T-cell (primary cell): ENCODE measurements at places on chromosomes 3 and 15.

GRCh38 chr3:194194051-194194756, 58.3 kb downstream of the HES1 start:
- H3K36me3 ChIP-seq, result no peaks in the 10 kb centered on the region
- no peak overlapping the region for H3K4me3 ChIP-seq
- peaks cover 10% of the 10 kb centered on the region for H3K27me3 ChIP-seq
- no peak for DNase-seq
- H3K4me1 ChIP-seq, result peaks cover 9% of the 10 kb centered on the region
- no peak overlapping the region for H3K27ac ChIP-seq

DNA sequence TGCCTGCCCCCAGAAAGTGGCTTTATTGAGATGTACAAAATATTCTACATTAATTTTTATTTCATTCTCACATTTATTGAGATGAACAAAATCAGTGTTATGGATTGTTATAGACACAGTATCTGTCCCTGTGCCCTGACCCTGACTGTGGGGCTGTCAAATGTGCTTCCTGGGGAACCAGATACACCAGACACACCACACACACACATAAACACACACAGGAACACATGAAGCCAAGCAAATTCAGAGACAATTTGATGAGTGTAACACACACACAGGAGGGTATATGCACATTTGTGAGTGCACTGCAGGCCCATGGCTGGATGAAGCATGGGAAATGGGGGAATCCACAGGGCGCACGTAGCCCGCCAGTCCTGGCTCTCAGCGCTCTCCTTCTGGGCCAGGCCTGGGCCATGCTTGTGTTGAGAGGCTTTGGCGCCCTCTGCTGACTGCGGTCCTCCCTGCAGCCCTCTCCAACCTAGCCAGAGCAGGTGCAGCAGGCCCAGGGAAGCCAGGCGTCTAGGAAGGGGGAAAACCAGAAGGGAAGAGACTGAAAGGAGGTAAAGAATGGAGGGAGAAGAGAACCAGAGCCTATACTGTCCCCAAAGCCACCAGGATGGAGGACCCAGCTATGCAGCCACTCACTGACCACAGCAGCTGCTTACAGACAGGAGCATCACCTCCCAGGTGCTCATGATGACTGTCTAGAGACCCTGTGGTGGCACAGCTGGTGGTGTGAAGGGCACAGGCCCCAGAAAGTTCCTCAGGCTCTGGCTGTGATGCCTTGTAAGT, 18.0 kb upstream of the LOXL1 start:
- peak; percentile 61 for DNase-seq
- H3K36me3 ChIP-seq, result peaks cover 5% of the 10 kb centered on the region
- no peaks in the 10 kb centered on the region for H3K27me3 ChIP-seq
- H3K27ac ChIP-seq, result no peak overlapping the region
- no peak overlapping the region for H3K4me3 ChIP-seq

- DNase-seq, result no peak
- H3K4me1 ChIP-seq, result no peaks in the 10 kb centered on the region
Measured at GRCh38 chr3:113649174-113649845, 47.1 kb downstream of the USF3 start.

GRCh38 chr3:102299125-102299877, 135.5 kb upstream of the ZPLD1 start:
- H3K27me3 ChIP-seq, result no peaks in the 10 kb centered on the region
- no peak for DNase-seq
- no peaks in the 10 kb centered on the region for H3K36me3 ChIP-seq
- H3K4me3 ChIP-seq, result no peak overlapping the region
- no peak overlapping the region for H3K27ac ChIP-seq

DNA sequence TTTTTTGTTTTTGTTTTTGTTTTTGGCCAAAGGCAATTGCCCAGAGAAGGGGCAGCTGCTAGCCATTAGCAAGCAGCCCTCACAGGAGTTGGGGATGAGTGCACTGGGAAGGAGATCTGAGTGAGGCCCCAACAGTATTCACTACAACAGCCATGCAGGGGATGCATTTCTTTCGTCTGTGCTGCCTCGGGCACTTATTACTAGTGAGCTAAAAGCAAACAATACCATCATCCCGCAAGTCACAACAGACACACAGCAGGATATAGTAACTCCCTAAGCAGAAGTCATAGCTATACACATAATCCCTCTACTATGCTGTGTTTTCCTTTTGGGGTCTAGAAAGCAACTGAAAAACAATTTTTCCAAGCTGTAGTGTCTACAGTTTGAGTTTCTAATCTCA, 27.2 kb downstream of the CRTAP start:
- H3K4me1 ChIP-seq, result no peaks in the 10 kb centered on the region
- H3K36me3 ChIP-seq, result peaks cover 3% of the 10 kb centered on the region

DNA sequence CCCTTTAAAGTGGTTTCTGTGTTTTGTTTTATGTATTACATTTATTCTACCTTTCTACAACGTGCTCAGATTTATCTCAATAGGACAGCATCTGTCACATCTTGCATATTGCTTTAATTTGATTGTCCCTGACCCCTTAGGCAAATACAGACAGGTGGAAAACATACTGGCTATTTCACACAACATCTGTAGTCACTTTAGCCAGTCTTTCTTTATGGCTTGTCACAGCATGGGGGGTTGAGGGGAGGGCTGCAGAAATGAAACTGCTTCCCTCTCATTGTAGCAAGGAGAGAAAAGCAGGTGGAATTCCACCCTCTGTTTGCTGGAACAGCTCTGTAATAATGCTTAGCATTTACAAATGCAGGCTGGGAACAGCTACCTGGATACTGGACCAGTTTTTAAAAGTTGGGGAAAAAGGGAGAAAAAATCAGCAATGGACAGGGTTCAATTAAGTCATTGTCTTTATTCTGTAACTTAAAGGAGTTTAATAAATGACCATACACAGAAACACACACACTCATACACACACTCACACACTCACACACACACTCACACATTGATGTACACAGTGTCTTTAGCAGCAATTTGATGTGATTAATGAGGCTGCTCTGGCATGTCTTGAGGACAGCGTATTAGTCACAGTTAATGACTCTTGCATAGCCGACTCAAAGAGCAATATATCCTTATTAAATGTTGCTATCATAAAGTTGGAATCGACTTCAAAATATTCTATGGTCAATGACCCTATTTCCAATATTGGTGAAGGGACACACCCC, 283.7 kb upstream of the GBE1 start:
- H3K4me3 ChIP-seq, result no peak overlapping the region
- no peaks in the 10 kb centered on the region for H3K36me3 ChIP-seq
- no peak overlapping the region for H3K27ac ChIP-seq
- H3K27me3 ChIP-seq, result no peaks in the 10 kb centered on the region
- H3K4me1 ChIP-seq, result no peaks in the 10 kb centered on the region
- no peak for DNase-seq

DNA sequence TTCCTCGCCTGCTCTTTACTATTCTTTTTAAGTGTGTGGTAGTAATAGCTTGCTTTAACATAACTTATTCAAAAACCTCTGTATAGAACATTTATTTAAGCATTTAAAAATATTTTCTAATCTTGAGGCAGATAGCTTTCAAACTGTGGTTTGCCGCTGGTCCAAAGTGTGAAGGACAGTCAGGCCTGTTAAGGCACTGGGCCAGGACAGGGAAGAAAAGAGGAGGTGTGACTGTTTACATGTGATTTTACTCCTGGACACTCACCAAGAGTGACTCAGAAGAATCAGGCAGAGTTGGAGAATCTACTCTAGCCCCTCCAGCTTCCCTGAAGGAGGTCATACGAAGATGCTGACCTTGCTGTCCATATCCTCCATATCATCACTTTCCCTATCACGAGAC, 44.7 kb downstream of the CEP152 start:
- H3K36me3 ChIP-seq, result no peaks in the 10 kb centered on the region
- no peaks in the 10 kb centered on the region for H3K27me3 ChIP-seq
- no peak for DNase-seq
- no peak overlapping the region for H3K4me3 ChIP-seq
- no peak overlapping the region for H3K27ac ChIP-seq
- no peaks in the 10 kb centered on the region for H3K4me1 ChIP-seq

DNA sequence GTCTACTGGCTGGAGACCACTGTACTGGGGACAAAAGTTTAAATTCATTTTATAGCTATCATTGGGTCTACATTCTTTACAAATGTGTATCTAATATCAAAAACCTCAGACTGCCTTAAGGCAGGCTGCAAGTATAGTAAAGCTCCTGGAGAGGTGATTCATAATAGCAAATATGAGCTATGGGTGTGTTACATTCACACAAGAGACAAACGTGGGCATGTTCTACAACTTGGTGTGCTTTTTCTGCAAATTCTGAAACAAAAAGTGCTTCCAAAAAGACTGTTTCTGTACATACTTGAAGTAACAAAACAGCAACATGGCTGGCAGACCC, 1101.4 kb downstream of the ROBO1 start:
- no peak for DNase-seq
- H3K36me3 ChIP-seq, result no peaks in the 10 kb centered on the region
- no peaks in the 10 kb centered on the region for H3K27me3 ChIP-seq
- no peak overlapping the region for H3K4me3 ChIP-seq

GRCh38 chr3:14503706-14504065, 36.5 kb downstream of the GRIP2 start:
- no peaks in the 10 kb centered on the region for H3K27me3 ChIP-seq
- H3K4me1 ChIP-seq, result peaks cover under 1% of the 10 kb centered on the region
- H3K27ac ChIP-seq, result no peak overlapping the region

DNA sequence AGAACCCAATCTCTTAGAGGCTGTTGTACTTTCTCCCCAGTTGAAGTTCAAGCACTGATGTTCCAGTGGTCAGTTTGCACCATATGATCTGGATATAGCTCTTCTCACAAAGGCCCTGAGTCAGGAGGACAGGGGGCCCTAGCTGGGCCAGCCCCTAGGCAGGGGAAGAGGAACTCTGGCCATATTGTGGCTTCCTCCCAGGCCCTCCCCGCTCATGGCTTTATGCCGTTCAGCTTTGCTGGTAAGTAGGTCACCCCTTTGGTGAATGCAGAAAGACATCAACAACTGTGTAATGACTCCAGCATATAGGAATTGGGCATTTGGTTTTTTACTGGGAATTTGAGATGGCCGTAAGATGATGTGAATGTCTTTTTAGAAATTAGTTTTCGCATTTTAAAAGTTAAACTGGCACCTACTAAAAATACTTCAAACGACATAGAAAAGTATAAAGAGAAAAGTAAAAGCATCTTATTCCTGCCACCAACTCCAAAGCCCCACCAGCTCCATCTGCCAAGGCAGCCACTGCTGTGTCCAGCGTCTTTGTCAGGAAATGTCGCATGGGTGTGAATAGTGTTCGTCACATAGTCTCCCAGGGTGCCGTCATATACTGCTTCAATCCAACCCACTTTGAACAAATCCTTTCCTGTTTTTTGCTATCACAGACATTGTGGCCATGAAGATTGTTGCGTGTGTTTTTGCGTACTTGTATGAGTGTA, 25.3 kb downstream of the CCR9 start:
- peak overlapping the region; percentile 35 for H3K27ac ChIP-seq
- H3K27me3 ChIP-seq, result peaks cover 12% of the 10 kb centered on the region
- no peaks in the 10 kb centered on the region for H3K36me3 ChIP-seq

- no peaks in the 10 kb centered on the region for H3K4me1 ChIP-seq
- peaks cover 4% of the 10 kb centered on the region for H3K27me3 ChIP-seq
- no peak for DNase-seq
- no peaks in the 10 kb centered on the region for H3K36me3 ChIP-seq
Measured at GRCh38 chr3:64190517-64191515, 34.5 kb downstream of the PRICKLE2 start.

DNA sequence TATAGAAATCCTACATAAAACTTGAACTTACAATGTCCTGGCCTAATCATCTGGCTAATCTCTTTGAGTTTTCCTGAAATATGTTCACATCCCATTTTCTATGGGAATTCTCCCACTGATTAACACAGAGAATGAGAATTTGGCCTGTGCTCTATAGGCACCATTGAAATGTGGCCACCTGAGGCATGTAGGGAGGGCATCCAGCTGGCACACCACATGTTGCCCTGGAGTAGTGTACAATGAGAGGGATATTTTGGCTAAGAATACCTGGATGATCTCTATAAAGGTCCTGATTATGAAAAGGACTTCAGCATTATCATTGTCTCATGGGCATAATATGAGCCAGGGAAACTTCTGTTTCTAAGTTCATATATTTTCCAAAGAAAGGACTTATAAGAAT, 324.0 kb downstream of the ZBTB20 start:
- no peaks in the 10 kb centered on the region for H3K36me3 ChIP-seq
- DNase-seq, result no peak
- no peaks in the 10 kb centered on the region for H3K4me1 ChIP-seq

DNA sequence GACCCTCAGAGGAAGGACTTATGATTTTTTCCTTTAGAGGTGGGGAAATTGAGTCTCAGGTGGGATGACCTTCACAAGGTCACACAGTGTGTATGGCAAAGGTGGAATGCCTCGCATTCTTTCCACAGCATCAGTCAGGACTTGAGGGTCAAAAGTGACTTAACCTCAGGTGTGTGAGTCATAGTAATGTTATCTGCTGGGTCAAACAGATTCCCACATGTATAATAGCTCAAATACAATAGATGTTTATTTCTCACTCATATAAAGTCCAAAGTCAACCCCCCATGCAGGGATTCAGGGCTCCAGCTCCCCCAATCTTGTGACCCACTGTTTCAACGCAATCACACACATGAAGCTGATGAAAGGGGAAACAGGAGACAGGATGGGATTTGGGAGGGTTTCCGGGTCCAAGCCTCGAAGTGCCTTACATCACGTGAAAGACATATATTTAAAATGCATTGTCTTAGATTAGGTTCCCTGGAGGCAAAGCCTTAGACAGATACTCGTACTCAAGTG, 34.0 kb upstream of the CCDC174 start:
- H3K4me1 ChIP-seq, result no peaks in the 10 kb centered on the region
- peaks cover 19% of the 10 kb centered on the region for H3K27me3 ChIP-seq
- no peak overlapping the region for H3K27ac ChIP-seq
- no peak overlapping the region for H3K4me3 ChIP-seq
- no peak for DNase-seq

DNA sequence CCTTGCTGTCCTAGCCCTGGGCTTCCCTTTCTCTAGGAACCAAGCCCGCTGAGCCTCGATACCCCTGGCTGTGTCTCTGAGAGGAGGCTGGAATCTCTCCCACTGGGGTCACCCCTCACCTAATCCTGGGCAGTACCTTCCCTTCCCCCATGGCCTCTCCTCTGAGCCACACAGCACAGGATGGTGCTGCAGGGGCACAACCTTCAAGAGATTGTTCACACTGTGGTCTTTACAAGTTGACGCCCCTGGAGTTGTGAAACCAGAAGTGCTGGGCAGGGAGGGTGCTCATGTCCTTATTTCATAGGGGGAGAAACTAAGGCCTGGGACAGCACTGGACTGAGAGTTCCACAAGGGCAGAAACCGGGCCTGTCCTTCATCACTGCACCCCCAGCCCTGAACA, 70.9 kb upstream of the TMEM115 start:
- peak overlapping the region; percentile 56 for H3K27ac ChIP-seq
- H3K27me3 ChIP-seq, result peaks cover 23% of the 10 kb centered on the region
- H3K4me1 ChIP-seq, result no peaks in the 10 kb centered on the region
- H3K36me3 ChIP-seq, result no peaks in the 10 kb centered on the region

GRCh38 chr3:150249779-150250470, 158.2 kb upstream of the TSC22D2 start:
- no peak overlapping the region for H3K4me3 ChIP-seq
- H3K36me3 ChIP-seq, result no peaks in the 10 kb centered on the region
- H3K27me3 ChIP-seq, result no peaks in the 10 kb centered on the region
- no peaks in the 10 kb centered on the region for H3K4me1 ChIP-seq
- no peak for DNase-seq

GRCh38 chr3:181752202-181752671, 40.5 kb downstream of the SOX2 start:
- no peak for DNase-seq
- no peaks in the 10 kb centered on the region for H3K27me3 ChIP-seq
- H3K27ac ChIP-seq, result no peak overlapping the region
- H3K4me3 ChIP-seq, result no peak overlapping the region

GRCh38 chr15:67172172-67172571, 82.3 kb downstream of the AAGAB start:
- H3K27ac ChIP-seq, result no peak overlapping the region
- H3K4me3 ChIP-seq, result no peak overlapping the region
- no peak for DNase-seq
- H3K36me3 ChIP-seq, result peaks cover 21% of the 10 kb centered on the region

GRCh38 chr3:10002951-10003350, 16.3 kb upstream of the EMC3 start:
- no peak overlapping the region for H3K4me3 ChIP-seq
- peaks cover 9% of the 10 kb centered on the region for H3K36me3 ChIP-seq
